Bone marrow (tissue), 2 donors: ENCODE measurements at places on chromosomes 13 and 19.

DNA sequence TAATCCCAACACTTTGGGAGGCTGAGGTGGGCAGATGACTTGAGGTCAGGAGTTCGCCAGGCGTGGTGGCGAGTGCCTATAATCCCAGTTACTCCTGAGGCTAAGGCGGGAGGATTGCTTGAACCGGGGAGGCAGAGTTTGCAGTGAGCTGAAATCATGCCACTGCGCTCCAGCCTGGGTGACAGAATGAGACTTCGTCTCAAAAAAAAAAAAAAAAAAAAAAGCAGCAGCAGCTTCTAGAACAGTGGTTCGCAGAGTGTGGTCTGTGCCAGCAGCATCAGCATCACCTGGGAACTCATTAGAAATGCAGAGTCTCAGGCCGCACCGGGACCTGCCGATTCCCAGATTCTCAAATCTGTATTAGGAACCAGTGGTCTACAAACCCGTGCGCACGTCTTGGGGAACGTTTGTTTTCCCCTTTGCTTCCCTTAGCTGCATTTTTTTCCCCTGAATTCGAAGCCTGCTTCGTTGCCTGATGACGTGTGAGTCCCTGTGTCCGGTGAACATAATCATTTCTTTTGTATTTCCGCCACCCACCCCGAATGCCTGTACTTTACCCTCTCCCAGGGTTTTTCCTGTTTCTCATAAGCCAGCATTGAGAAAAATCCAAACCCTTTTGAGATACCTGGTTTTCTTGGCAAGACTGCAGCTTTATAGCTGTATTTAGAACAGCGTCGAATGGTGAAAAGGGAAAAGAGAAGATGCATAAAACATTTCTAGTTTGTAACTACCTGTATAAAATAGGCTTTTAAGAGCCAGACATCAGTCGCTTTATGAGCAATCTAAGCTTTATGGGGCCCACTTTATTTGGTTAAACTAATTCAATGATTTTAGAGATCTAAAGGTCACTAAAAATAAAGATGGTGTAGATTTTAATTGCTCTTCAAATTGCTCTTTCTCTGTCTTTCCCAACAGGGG lies 49.8 kb downstream of the BICRA start:
- no peak for DNase-seq

- DNase-seq: no peak
Measured at GRCh38 chr13:112668924-112669323, 20.9 kb upstream of the ATP11A start.

- no peak for DNase-seq
Measured at GRCh38 chr13:46495651-46496050, 57.3 kb upstream of the LRCH1 start.

- no peak for DNase-seq
Measured at GRCh38 chr13:77250975-77251374, 75.9 kb downstream of the MYCBP2 start.

- no peak for DNase-seq
Measured at GRCh38 chr13:27171244-27171826, at the start of gene USP12. Gene USP12 (minus strand): TSS chr13:27171811. CDS start chr13:27171639, 172 bp downstream.

- no peak for DNase-seq
Measured at GRCh38 chr13:31369213-31369612, 169.4 kb downstream of the B3GLCT start.

DNA sequence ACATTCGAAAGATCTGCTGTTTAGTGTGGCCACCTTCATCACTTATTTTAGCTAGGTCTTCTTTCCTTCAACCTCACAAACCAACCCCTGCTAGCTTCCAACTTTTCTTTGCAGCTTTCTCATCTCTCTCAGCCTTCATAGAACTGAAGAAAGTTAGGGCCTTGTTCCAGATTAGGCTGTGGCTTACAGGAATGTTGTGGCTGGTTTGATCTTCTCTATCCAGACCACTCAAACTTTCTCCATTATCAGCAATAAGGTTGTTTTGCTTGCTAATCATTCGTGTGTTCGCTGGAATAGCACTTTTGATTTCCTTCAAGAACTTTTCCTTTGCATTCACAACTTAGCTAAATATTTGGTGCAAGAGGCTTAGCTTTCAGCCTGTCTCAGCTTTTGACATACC lies 44.7 kb downstream of the CARS2 start:
- no peak for DNase-seq

GRCh38 chr13:43110658-43111057 lies 87.3 kb downstream of the DNAJC15 start:
- no peak for DNase-seq

- no peak for DNase-seq
Measured at GRCh38 chr13:53494406-53494805, 465.8 kb downstream of the OLFM4 start.

GRCh38 chr13:98856983-98857382 lies 104.5 kb upstream of the SLC15A1 start:
- no peak for DNase-seq

DNA sequence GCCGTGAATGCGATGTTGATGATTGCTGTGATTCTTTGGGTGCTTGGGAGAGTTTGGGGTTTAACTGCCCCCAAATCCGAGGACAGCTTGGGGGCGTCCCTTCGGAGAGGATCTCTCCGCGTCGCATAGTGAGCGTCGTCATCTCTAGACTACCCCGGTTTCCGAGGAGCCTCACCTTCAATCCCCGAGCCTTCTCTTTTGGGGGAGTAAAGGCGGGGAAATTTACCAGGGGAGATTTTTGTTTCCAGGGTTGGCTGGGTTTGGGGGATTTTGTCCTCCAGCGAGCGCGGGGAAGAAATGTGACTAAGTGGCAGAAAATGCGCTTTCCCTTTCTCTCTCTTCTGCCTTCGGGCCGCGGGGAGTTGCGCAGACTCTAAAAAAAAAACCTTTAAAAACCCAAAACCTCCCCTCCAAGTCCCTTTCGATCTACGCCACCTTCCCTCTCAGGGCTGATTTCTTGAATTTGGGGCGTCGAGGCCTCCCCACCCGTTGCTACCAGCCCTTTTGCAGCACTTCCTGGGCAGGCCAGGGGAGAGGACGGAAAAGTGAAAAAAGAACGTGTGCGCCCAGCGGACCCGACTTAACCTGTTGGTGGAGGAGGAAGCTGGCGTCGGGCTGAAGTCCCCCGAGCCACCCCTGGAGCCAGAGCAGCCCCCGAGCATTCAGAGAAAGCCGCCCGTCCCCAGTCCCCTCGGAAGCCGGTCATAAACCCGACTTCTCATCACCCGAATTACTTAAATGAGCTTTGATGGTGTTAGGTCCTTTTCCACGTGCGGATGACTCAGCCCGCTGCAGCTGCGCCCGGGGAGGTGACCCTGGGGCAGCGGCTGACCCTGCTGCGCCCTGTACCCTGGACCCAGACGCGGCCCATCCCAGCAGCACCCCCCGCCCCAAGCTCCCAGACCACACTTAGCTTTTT lies 17.7 kb downstream of the NFIX start:
- DNase-seq: peak; percentile 33

- no peak for DNase-seq
Measured at GRCh38 chr13:49315036-49315565, 67.4 kb downstream of the CDADC1 start.

DNA sequence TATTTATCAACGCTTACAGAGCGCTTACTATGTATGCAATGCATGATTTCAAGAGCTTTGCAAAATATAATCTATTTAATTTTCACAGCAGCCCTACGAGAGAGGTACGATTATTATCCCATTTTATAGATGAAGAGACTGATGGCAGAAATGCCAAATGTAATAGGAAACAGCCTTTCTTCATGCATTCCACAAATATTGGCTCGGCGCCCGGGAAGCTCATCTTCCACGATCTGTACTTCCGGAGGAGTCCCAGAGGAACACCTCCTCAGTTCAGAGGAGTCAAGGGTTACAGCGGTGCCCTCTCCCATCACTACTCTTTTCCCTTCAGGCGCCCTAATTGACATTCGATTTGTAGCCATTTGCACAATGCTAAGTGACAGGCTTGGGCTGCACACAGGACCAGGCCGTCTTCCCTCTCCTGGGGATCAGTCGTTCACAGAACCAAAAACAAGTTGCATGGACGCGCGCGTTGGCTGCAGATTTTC lies 1.1 kb upstream of the ARHGAP35 start:
- no peak for DNase-seq

- DNase-seq: no peak
Measured at GRCh38 chr13:51822106-51822815, 18.3 kb upstream of the DHRS12 start.

GRCh38 chr13:97141564-97142005 lies 80.5 kb upstream of the MBNL2 start:
- peak; percentile 0 for DNase-seq

DNA sequence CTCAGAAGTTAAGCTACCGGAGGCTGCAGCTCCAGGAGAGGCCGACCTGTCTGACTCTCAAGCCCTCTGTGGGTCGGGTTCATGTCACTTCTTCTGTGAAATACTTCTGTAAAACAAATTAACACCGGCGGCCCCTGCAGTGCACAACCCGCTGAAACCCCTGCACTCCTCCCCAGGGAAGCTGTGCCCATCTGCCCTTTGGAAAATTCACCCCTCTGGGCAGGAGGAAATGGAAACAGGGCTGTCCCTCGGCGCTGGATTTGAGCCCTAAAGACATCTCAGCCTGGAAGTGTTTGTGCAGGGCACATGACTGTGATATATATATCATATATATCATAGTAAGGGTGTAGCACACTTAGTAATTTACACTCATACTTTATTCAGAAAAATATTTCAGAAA lies 415.3 kb downstream of the IRS2 start:
- DNase-seq: no peak

DNA sequence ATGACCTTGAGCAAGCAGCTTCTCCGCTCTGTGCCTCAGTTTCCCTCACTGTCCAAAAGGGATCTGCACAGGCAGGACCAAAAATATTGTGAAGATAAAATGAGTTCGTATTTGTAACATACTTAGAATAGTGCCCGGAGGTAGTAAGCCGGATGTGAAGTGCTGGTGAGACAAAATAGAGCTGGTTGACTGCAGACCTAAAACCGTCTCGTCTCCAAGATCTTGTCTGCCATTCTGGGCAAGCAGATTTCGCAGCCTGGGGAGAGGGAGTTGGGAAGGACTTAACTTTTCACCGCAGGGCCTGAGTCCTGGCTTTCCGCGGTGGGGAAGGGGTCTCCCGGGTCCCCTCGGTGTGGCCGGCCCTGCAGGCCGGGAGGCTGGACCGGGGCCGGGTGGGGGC lies 8.2 kb upstream of the BBC3 start:
- DNase-seq: no peak

DNA sequence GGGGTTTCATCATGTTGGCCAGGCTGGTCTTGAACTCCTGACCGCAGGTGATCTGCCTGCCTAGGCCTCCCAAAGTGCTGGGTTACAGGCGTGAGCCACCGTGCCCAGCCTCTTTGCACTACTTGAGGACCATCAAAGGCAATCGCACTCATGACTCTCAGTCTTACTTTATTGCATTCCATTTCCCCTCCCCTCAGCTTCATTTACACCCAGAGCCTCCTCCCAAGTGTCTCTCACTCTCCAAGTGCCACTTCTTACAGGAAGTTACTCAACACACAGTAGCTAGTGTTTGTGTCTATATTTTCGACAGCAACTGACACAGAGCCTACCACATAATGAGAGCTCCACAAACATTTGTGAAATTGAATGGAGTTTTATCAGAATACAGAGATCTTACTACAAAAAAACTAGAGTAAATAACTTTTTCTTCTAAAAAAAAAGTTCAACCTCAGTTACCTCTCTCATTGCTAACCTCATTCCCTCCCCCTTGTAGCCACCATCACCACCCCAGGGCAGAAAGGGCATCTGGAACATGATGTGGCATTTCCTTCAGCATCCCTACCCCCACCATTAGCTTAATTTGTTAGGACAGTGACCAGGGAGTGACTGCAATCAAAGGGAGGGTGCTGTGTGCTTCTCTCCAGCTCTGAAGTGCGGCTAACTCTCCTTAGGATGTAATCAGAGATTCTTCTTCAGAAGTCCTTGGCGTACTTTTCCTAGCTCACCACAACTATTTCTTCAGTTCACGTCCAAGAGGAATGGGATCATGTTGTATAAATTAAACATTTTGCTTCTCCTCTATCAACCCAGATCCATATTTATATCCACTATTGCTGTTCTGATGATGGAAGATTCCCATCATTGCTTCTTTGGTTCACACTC lies 17.0 kb upstream of the RUBCNL start:
- peak; percentile 62 for DNase-seq

GRCh38 chr19:45468803-45469131 lies 971 bp downstream of the FOSB start:
- no peak for DNase-seq

- no peak for DNase-seq
Measured at GRCh38 chr13:89382981-89383380, 1711.8 kb downstream of the SLITRK5 start.

GRCh38 chr13:24460256-24460655 lies 52.3 kb downstream of the PARP4 start:
- DNase-seq: no peak

DNA sequence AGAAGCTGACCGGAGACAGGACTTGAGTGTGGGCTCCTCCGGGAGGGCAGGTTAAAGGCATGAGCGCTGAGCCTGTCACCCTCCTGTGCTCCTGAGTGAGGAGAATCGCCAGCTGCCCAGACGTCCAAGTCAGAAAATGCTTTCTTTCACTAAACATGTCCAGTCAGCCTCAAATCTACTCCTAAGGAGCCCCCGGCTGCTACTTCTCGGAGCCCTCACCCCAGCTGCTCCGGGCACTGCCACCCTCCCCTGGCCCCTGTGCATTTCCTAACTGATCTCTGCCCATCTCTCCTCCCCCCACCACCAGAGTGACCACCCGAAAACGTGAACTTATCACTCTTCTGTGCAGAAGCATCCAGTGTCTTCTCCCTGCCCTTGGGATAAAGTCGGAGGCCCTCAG lies 277.5 kb upstream of the SOX1 start:
- DNase-seq: no peak
